Epithelial cell of alveolus of lung (primary cell): ENCODE measurements at places on chromosomes 2 and 18. TPM values are rescaled to one million over a fixed set of nuclear protein-coding genes. Genes with fewer than 3 reads are reported as not detected.

KLHL30 gene
- 0.32 TPM in 1 of 2 replicates, not detected in the other for total RNA-seq

LAMA3 gene
- total RNA-seq = 2.6 and 18.1 TPM in 2 replicates

GPR75 gene
- 0.52 and 2.1 TPM in 2 replicates for total RNA-seq

ANKRD29 gene
- 0.16 and 2.3 TPM in 2 replicates for total RNA-seq

HS1BP3 gene
- total RNA-seq = 23.3 and 36.3 TPM in 2 replicates

IL1RL1 gene
- 2.1 and 108 TPM in 2 replicates for total RNA-seq

GALR1 gene
- total RNA-seq = not detected in 2 replicates

ANKRD23 gene
- total RNA-seq = 1.2 and 1.7 TPM in 2 replicates

PLGLB1 gene
- 0.13 and 1.2 TPM in 2 replicates for total RNA-seq

RBM43 gene
- total RNA-seq = 3.6 and 12.1 TPM in 2 replicates

CFAP65 gene
- total RNA-seq = not detected in 2 replicates

ADCYAP1 gene
- total RNA-seq = not detected in 2 replicates

GKN2 gene
- not detected in 2 replicates for total RNA-seq

AOX1 gene
- total RNA-seq = 9.8 and 23.7 TPM in 2 replicates

CCBE1 gene
- total RNA-seq = 34.5 and 38.1 TPM in 2 replicates

FZD7 gene
- 27.0 and 30.3 TPM in 2 replicates for total RNA-seq

FOXI3 gene
- total RNA-seq = not detected in 2 replicates

SPC25 gene
- total RNA-seq = 3.5 and 7.5 TPM in 2 replicates

CFC1 gene
- total RNA-seq = not detected in 2 replicates

NEURL3 gene
- 0.13 TPM in 1 of 2 replicates, not detected in the other for total RNA-seq

AQP12A gene
- total RNA-seq = not detected in 2 replicates

SKOR2 gene
- not detected in 2 replicates for total RNA-seq

TSPYL6 gene
- not detected in 2 replicates for total RNA-seq

RRM2 gene
- total RNA-seq = 22.0 and 60.6 TPM in 2 replicates

DSG2 gene
- 13.7 and 28.7 TPM in 2 replicates for total RNA-seq

UGT1A5 gene
- total RNA-seq = not detected in 2 replicates

FBLN7 gene
- 0.52 and 1.8 TPM in 2 replicates for total RNA-seq

DOK6 gene
- total RNA-seq = 0.65 and 14.9 TPM in 2 replicates

TRIB2 gene
- 48.5 and 154 TPM in 2 replicates for total RNA-seq

TDRD15 gene
- not detected in 2 replicates for total RNA-seq

ASPRV1 gene
- total RNA-seq = 0.26 and 3.4 TPM in 2 replicates

EML6 gene
- 0.65 TPM in 1 of 2 replicates, not detected in the other for total RNA-seq

PLCD4 gene
- 0.13 and 9.3 TPM in 2 replicates for total RNA-seq

SMYD1 gene
- total RNA-seq = 0.64 TPM in 1 of 2 replicates, not detected in the other
